ENCODE measurements at places on chromosomes 5 and 9.

GRCh38 chr5:89071941-89072331 is 189.0 kb upstream of the MEF2C start:
- DNase-seq: no peak

DNA sequence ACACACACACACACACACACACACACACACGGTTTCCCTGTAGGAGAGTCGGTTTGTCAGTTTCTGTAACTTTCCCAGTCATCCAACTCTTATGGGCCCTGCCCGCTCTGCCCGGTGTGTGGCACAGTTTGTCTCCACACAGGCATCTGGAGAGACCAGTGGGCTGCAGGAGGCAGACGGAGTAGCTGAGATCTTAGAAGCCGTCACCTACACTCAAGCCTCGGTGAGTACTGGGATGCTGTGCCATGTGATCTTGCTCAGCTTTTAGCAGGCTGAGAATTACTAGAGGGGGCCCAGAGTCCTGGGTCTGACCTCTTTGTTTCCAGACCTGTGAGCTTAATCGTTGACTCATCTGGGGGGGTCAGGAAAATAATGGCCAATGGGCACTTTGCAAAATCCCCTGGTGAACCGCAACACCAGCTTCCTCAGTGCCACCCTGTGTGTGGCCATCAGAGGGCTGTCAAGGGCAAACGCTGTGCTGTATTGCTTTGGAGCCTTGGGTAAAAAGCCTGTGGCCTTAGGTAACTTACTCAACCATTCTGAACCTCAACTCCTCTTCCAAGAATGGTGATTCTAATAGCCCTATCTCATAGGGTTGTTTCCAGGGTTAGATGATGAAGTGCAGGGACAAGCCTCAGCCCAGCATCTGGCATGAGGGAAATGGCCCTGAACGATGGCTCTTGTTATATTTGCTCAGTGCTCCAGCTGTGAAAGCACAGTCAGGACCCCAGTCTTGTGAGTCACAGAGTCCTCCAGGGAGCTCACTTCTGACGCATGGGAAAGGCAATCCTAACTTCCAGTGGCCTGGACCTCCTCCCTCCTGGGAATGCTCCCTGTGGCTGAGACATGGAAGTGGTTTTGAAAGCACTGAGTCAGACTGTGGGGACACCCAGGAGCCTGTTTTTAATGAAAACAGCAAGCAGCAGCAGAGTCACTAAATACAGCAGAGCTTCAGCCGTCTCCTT is 45.6 kb downstream of the COL15A1 start:
- DNase-seq: no peak

- no peak for DNase-seq
These were observed 215.0 kb downstream of the CNTLN start for GRCh38 chr9:17349831-17350230.

GRCh38 chr5:34957857-34958690 is 28.7 kb downstream of the DNAJC21 start:
- DNase-seq: no peak

GRCh38 chr5:28190011-28190410 is 1151.6 kb upstream of the CDH9 start:
- no peak for DNase-seq

DNA sequence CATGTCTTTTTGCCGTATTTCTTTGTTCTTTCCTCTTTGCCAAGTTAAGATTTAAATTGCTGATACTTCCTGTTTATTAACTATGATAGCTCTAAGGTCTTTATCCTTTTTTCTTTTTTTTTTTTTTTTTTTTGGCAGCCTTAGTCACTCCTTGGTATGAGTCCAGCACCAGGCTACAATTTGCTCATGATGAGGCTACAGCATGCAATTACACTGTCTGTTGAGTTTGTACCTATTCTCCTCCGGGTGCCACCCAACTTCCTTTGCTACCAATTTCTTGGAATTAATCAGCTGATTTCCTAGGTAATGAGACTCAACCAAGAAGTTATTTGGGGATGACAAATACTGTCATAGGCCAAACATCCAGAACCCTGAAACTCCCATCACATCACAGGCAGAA is 25.5 kb downstream of the ACTL7B start:
- DNase-seq: no peak

DNA sequence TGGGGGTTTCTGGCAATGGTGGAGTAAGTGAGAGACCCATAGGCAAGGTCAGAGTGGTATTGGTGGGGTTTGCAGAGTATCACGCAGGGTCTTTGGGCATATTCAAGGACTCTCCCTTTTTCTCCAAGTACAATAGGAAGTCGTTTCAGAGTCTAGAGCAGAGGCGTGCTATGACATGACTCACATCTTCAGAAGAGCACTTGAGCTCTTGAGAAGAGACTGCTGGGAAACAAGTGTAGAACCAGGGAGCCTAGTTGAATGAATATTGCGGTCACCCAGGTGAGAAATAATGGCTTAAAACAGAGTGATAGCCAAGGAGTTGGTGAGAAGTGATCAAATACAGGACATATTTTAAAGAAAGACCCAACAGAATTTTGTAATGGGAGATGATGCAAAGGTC is 813.4 kb downstream of the TLE1 start:
- DNase-seq: no peak

DNA sequence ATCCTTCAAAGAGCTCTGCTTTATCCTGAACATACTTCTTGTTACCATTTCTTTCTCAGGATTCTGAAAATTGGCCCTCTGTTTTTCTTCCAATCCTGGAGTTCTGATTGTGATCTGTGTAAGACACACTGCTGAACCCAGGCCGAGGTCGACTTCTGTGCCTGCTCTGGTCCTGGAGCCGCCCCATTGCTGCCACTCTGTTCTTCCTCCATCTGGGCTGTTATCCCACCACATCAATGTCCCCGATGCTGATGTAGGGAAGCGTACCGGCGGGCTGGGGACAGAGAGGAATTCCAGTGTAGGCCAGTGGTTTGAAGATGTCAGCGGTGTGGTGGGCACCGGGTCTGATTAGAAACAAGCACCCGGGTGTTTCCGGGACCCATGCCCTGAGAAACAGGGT is 102.5 kb downstream of the LIFR start:
- no peak for DNase-seq

GRCh38 chr5:761854-762710 is 22.4 kb downstream of the ZDHHC11B start:
- no peak for DNase-seq

- DNase-seq: no peak
These were observed 309.4 kb downstream of the NR3C1 start for GRCh38 chr5:143094087-143094521.

GRCh38 chr9:95143591-95144561 is 173.6 kb downstream of the FANCC start:
- DNase-seq: no peak

GRCh38 chr5:3182133-3182876 is 413.3 kb upstream of the IRX1 start:
- DNase-seq: no peak

GRCh38 chr9:69805962-69806515 is 14.6 kb upstream of the CFAP95 start:
- DNase-seq: no peak

GRCh38 chr9:86035827-86036440 is 63.4 kb downstream of the GOLM1 start:
- no peak for DNase-seq

DNA sequence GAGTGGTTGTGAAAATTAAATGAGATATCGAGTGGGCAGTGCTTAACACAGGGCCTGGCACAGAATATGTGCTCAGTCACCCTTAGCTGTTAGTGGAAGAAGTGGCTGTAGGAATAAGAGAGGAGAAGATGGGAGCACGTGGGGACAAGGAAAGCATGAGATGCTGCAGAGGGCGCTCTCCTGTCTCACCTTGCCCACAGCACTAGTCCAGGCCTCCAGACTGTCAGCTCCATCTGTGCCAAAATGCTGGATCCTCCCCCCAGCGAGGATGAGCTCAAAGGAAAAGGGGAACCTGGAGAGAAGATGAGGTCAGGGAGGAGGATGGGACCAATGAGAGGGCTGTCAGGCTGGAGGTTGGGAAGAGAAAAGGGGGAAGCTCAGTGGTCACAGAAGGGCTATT is 12.5 kb downstream of the ARAP3 start:
- no peak for DNase-seq

- no peak for DNase-seq
These were observed 20.8 kb downstream of the FXN start for GRCh38 chr9:69056191-69056815.

- no peak for DNase-seq
These were observed 7.0 kb downstream of the NOXA1 start for GRCh38 chr9:137429974-137430722.

GRCh38 chr9:23674016-23674585 is 151.9 kb downstream of the ELAVL2 start:
- no peak for DNase-seq

DNA sequence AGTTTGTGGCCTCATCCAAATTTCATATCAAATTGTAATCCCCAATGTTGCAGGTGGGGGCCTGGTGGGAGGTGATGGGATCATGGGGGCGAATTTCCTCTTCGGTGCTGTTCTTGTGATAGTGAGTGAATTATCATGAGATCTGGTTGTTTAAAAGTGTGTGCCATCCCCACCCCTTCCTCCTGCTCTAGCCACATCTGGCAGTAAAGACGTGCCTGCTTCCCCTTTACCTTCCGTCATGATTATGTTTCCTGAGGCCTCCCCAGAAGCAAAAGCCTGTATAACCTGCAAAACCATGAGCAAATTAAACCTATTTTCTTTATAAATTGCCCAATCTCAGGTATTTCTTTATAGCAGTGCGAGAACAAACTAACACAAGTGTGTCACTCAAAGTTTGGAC is 71.0 kb upstream of the MOCS2 start:
- no peak for DNase-seq

- no peak for DNase-seq
These were observed 500.7 kb downstream of the CDH12 start for GRCh38 chr5:22352493-22352892.

DNA sequence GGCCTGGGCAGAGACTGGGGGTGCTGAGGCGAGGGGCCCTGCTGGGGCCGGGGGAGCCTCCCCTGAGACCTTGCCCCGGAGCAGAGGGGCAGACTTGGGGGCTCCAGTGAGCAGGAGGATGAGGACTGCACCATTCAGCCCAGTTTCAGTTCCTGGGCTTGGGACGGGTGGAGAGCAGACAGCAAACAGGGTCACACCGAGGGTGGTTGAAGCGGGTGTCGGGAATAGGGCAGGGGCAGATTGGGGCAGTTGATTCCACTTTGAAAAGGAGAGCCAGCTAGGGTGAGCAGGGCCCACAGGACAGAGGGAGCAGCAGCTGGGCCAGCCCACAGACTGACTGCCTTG is 4.5 kb downstream of the GRK6 start:
- DNase-seq: no peak

DNA sequence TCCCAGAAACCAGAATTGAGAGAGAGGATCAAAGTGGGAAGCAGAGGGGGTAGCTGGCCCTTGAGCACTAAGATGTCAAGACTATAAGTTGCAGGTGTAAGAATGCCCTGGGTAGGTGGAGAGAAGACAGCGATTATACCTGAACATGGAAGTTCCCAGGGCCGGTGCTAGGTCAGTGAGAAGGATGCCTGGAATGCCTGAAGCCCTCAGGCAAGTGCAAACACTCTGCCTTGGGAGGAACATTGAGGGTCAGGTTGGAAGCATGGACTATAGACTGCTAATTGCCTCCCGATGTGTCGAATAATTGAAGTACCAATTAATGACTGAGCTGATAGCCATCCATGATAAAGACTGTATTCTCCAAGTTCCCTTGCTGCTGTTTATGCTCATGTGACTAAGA is 185.5 kb downstream of the DMRT2 start:
- DNase-seq: no peak

DNA sequence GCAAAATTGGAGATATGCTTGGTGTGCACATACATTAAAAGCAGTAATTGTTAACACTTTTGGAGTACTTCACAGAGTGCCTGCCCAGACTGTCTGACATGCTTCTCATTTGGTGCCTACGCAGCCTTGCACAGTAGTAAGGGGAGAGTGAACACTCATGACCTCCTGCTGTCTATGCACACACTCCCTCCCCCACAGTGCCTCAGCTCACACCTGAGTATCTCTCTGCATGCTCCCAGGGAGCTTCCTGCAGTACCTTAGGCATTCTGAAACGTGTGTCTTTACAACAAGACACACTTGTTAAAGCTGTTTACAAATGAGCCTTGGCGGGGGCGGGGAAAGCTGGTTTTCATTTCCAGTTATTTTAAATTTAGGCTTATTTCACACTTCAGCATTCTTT is 18.0 kb downstream of the MAP3K1 start:
- no peak for DNase-seq

DNA sequence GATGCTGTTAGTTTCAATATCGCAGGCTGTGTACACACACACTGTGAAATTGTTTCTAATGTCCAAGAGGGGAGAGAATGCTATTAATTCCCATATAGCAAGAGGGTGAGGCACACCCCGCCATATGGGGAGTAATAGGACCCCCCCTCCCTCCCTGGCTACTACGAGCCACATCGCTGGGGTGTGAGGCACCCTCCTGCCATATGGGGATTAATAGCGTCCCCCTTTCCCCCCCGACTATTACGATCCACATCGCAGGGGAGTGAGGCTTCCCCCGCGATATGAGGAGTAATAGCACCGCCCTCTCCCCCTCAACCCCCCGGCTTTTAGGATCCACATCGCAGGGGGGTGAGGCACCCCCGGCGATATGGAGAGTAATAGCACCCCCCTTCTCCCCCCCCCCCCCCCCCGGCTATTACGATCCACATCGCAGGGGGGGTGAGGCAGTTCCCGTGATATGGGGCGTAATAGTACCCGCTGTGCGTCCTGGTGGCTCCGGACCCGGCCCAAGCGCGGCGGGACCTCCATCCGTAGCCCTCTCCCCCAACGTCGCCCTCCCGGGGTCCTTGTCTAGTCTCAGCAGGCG is 494 bp upstream of the STK32A start:
- no peak for DNase-seq

DNA sequence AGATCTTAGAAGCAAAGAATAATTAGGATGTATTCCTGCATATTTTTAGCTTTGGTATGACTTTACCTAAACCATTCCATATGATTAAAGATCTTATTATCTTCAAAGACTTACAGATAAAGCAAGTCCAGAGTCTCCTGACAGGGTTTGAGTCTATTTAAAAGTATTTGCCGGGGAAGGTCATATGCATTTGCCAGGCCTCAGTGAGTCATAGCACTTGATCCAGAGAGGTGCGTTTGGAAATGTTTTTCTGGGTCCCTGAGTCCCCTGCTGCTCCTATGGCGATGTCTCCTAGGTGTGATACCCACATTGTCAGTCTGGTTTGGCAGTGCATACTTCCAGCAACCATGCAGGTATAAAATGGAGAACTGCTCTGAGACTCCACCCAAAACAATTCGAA is 217.0 kb downstream of the FBXL7 start:
- no peak for DNase-seq

GRCh38 chr5:124045412-124045811 is 533.4 kb downstream of the CSNK1G3 start:
- no peak for DNase-seq

DNA sequence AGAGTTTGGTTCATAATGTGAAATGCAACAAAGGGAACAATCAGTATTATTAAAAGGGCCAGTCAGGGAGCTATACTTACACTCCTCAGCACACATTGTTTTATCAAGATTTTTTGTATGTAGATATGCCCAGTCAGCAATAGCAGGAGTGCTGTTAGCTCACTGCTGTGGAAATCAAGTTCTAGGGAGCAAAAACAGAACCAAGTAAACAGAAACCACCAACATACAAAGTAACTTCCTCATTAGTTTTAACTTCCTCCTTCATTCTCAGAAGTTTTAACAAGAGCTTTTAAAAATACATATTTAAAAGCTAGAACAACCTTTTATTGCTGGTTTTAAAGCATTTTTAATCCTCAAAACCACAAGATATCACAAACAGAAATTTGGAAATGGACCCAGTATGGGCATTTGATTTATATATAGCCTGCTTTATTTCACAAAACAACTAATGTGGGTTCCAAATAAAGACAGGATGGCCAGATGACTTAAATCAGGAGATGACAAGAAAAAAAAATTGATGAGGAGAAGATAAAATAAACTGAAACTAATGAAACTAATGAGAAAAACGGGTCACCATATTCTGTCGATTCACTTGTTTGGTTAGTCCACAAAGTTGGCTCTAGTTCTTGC is 178.5 kb downstream of the ADAMTS12 start:
- no peak for DNase-seq
